ENCODE measurements at places on chromosomes 13 and 19. TPM values are rescaled to one million over a fixed set of nuclear protein-coding genes. Genes with fewer than 3 reads are reported as not detected.

ZNF417 gene
- 17.6 TPM for total RNA-seq

ZNF283 gene
- 14.5 TPM for total RNA-seq

AP1M2 gene
- total RNA-seq: not detected

SMIM44 gene
- total RNA-seq: not detected

PLK5 gene
- not detected for total RNA-seq

RUVBL2 gene
- total RNA-seq: 181 TPM

ATP12A gene
- total RNA-seq: not detected

PEAK3 gene
- 0.85 TPM for total RNA-seq

KLF1 gene
- not detected for total RNA-seq

ERICH6B gene
- 1.8 TPM for total RNA-seq

IRS2 gene
- total RNA-seq: 0.20 TPM

RAB20 gene
- 8.9 TPM for total RNA-seq

SYDE1 gene
- total RNA-seq: 2.4 TPM

MATK gene
- not detected for total RNA-seq

POU4F1 gene
- 0.29 TPM for total RNA-seq

PRTN3 gene
- 0.37 TPM for total RNA-seq

PBX4 gene
- 2.8 TPM for total RNA-seq

YJEFN3 gene
- 3.8 TPM for total RNA-seq

CEACAM20 gene
- not detected for total RNA-seq

POLRMT gene
- total RNA-seq: 40.0 TPM

BIVM gene
- 15.2 TPM for total RNA-seq

EFNB2 gene
- total RNA-seq: 23.1 TPM

RDH8 gene
- not detected for total RNA-seq

ZNF667 gene
- total RNA-seq: 1.8 TPM

ZNF426 gene
- 20.5 TPM for total RNA-seq

ZNF493 gene
- total RNA-seq: 48.1 TPM

CGB2 gene
- total RNA-seq: 1.2 TPM

CALR3 gene
- 0.18 TPM for total RNA-seq

ZFP30 gene
- 26.0 TPM for total RNA-seq

DDA1 gene
- 74.1 TPM for total RNA-seq

EDNRB gene
- total RNA-seq: 178 TPM

MUC16 gene
- 0.11 TPM for total RNA-seq

RSPH6A gene
- 0.42 TPM for total RNA-seq

CLDND2 gene
- 3.9 TPM for total RNA-seq

AMER2 gene
- total RNA-seq: 19.6 TPM

OLFM2 gene
- 5.6 TPM for total RNA-seq

TTC9B gene
- total RNA-seq: 1.6 TPM

LRRC25 gene
- total RNA-seq: 0.19 TPM

ERICH4 gene
- total RNA-seq: 0.52 TPM

SYNGR4 gene
- total RNA-seq: not detected

SOX21 gene
- total RNA-seq: not detected

EBPL gene
- 19.2 TPM for total RNA-seq

PRODH2 gene
- 0.19 TPM for total RNA-seq
